ENCODE measurements at places on chromosomes 4 and X.

DNA sequence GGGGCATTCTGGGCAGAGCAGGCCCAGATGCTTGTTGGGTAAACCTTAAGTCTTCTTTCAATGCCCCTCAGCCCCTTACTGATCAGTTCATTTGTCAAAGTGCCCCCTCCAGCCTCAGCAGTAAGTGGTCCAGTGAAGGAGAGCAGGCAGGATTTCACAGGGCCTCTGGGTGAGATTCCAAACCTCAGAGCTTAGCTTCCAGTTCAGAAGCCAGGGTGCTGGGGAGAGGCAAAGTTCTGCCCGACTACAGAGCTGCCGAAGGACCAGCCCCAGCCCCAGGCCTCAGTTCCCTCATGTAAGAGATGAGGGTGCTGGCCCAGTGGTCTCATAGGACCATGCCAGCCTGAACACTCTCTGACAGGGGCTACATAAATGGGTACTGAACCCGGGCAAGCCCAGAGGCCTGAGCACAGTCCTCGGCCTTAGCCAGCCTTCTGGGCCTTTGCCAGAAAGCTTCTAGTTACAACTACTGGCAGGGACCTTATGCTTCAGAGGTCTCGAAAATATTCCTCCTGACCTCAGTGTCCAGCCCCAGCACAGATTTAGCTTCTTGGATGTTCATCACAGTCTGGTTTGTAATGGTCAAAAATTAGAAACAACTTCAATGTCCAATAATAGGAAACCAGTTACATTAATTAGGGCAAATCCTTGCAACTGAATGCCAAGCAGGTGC, 851 bp upstream of the RIPPLY1 start:
- DNase-seq, result no peak
- H3K4me1 ChIP-seq, result peaks cover 78% of the 10 kb centered on the region

DNA sequence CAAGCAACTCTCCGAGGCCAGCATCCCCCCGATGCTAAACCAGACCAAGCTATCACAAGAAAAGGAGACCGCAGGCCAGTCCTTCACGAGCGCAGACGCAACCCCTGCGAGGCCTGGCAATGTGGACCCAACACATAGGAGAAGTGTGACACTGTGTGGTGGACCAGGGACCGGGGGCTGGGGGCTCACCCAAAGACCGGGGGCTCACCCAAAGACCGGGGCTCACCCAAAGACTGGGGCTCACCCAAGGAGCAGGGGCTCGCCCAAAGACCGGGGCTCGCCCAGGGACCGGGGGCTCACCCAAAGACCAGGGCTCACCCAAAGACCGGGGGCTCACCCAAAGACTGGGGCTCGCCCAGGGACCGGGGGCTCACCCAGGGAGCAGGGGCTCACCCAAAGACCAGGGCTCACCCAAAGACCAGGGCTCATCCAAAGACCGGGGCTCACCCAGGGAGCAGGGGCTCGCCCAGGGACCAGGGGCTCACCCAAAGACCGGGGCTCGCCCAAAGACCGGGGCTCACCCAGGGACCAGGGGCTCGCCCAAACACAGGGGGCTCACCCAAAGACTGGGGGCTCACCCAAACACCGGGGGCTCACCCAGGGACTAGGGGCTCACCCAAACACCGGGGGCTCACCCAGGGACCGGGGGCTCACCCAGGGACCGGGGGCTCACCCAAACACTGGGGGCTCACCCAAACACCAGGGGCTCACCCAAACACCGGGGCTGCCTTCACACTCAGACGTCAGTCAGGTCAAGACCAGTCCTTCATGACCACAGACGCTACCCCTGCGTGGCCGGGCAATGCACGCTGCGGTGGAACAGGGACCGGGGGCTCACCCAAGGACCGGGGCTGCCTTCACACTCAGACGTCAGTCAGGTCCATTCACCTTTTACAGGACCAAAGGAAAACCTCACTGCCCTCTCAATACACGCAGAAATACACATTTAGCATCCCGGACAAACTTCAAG, 32.9 kb downstream of the PPP2R3B start:
- H3K4me1 ChIP-seq, result 0 out of 2 replicates have a peak, but pooled peaks cover 5% of the 10 kb centered on the region
- H3K27ac ChIP-seq, result no peak overlapping the region
- DNase-seq, result no peak
- no peak overlapping the region for H3K4me3 ChIP-seq
- H3K27me3 ChIP-seq, result no peaks in the 10 kb centered on the region

GRCh38 chr4:6781113-6781512, 1.4 kb upstream of the KIAA0232 start:
- H3K27ac ChIP-seq, result no peak overlapping the region
- no peaks in the 10 kb centered on the region for H3K36me3 ChIP-seq
- H3K4me1 ChIP-seq, result peaks cover 81% of the 10 kb centered on the region
- no peak overlapping the region for H3K4me3 ChIP-seq
- DNase-seq, result no peak

DNA sequence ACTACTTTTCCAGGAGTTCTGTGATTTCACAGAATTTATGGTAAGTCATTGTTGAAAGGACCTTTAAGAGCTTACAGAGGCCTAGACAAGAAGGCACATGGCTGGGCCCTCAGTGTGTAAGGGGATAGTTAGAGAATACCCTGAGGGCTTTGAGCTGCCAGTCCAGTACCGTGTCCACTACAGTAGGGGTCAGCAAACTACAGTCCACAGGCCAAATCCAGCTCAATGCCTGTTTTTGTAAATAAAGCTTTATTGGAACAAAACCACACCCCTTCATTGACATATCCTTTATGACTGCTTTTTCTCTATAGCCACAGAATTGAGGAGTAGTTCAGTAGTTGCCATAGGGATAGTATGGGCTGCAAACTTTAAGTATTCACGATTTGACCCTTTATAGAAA, 176.2 kb downstream of the MID1 start:
- no peaks in the 10 kb centered on the region for H3K4me1 ChIP-seq
- peak; percentile 2 for DNase-seq
- H3K27ac ChIP-seq, result no peak overlapping the region
- H3K27me3 ChIP-seq, result no peaks in the 10 kb centered on the region

GRCh38 chr4:84218031-84218430, 281.1 kb downstream of the NKX6-1 start:
- H3K27me3 ChIP-seq, result no peaks in the 10 kb centered on the region
- no peaks in the 10 kb centered on the region for H3K36me3 ChIP-seq
- H3K4me1 ChIP-seq, result no peaks in the 10 kb centered on the region
- no peak for DNase-seq
- H3K27ac ChIP-seq, result no peak overlapping the region

GRCh38 chr4:84279678-84280077, 219.4 kb downstream of the NKX6-1 start:
- no peak overlapping the region for H3K4me3 ChIP-seq
- H3K27me3 ChIP-seq, result no peaks in the 10 kb centered on the region
- no peaks in the 10 kb centered on the region for H3K36me3 ChIP-seq
- H3K4me1 ChIP-seq, result no peaks in the 10 kb centered on the region
- no peak for DNase-seq

DNA sequence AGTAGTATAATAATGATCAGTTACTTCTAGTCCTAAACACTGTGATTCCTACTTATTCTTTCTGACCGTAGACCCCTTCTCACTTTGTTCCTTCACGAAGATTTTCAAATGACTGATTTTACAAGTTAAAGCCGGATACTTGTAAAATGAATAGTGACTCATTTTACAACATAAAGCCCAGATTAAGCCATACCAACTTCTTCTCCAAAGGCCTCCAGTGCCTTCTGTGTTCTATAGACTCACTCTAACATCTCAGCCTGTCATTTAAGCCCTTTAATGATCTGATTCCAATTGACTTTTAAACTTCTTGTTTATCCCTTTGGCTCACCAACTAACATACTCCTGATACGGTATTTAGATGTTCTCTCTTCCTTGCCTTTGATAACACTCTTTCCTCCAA, 480.0 kb upstream of the HS3ST1 start:
- no peaks in the 10 kb centered on the region for H3K27me3 ChIP-seq
- H3K36me3 ChIP-seq, result no peaks in the 10 kb centered on the region
- no peaks in the 10 kb centered on the region for H3K4me1 ChIP-seq

GRCh38 chr4:7746351-7747061, 193.2 kb downstream of the AFAP1 start:
- H3K36me3 ChIP-seq, result no peaks in the 10 kb centered on the region
- no peak overlapping the region for H3K27ac ChIP-seq
- H3K27me3 ChIP-seq, result no peaks in the 10 kb centered on the region
- no peak for DNase-seq
- peaks cover 47% of the 10 kb centered on the region for H3K4me1 ChIP-seq
- no peak overlapping the region for H3K4me3 ChIP-seq

DNA sequence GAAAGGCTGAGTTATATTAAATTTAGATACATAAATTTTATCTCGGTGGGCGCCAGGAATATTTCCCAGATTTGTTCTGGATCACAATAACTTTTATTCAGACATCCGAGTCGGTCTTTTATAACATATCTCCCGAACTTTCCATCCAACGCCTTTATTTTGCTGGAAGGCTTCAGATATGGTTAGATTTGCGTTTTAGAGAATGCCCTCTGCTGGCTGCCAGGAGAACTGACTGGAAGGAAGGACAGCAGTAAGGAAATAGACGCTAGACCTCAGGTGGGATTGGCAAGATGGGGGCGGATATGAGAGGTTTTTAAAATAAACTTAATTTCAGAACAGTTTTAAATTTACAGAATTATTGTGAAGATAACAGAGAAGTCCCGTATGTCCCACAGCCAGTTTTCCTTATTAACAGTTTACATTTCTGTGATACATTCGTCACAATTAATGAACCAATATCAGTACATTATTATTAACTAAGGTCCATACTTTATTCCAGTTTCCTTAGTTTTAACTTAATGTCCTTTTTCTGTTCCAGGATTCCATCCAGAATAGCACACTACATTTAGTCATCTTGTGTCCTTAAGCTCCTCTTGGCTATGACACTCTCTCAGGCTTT, 4.6 kb upstream of the KANTR start:
- no peaks in the 10 kb centered on the region for H3K4me1 ChIP-seq
- no peak for DNase-seq
- H3K4me3 ChIP-seq, result no peak overlapping the region
- 0 out of 3 replicates have a peak, but pooled peaks cover 4% of the 10 kb centered on the region for H3K36me3 ChIP-seq
- no peaks in the 10 kb centered on the region for H3K27me3 ChIP-seq
- no peak overlapping the region for H3K27ac ChIP-seq

DNA sequence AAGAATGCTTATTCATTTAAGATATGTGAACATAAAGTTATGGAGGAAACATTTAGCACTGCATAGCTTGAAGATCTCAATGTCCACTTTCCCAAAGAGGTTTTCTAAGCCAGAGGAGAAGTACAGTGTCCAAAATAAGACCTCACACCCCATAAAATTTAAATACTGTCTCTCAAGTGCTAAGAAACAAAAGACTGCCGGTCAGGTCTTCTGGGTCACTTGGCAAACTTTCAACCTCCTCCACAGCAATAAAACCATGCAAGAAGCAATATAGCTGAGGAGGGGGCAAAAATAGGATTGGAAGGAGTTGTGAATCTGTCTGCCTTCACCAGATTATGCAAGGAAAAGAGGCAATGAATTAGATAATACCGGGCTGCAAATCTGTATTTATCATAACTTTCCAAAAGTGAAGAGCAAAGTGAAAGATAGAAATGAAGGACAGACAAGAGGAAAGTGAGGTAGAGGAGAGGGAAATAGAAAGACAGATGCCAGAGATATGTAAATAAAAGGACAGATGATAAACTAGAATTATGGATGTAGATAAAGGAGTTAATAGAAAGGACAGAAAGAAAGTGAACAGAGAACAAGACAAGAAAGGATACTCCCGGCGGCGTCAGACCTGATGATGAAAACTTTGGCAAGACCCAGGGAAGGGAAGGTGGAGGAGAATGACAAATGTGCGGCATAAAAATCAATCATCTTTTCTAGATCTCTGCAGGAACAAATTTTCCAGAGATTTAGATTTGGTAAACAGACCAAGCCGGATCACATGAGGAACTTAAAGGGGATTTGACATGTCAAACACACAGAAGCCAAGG, 152.7 kb upstream of the FAM241A start:
- no peak overlapping the region for H3K4me3 ChIP-seq
- H3K27ac ChIP-seq, result no peak overlapping the region
- no peaks in the 10 kb centered on the region for H3K27me3 ChIP-seq
- DNase-seq, result no peak
- no peaks in the 10 kb centered on the region for H3K36me3 ChIP-seq

GRCh38 chr4:39714166-39714565, 16.2 kb downstream of the UBE2K start:
- H3K27me3 ChIP-seq, result no peaks in the 10 kb centered on the region
- peaks cover 23% of the 10 kb centered on the region for H3K4me1 ChIP-seq
- H3K27ac ChIP-seq, result no peak overlapping the region
- H3K4me3 ChIP-seq, result no peak overlapping the region
- DNase-seq, result no peak

GRCh38 chr4:12562021-12562420, 922.1 kb downstream of the RAB28 start:
- no peak overlapping the region for H3K4me3 ChIP-seq

GRCh38 chr4:8738471-8738931, 133.1 kb downstream of the HMX1 start:
- no peaks in the 10 kb centered on the region for H3K36me3 ChIP-seq
- H3K4me3 ChIP-seq, result no peak overlapping the region
- no peaks in the 10 kb centered on the region for H3K4me1 ChIP-seq

- H3K27me3 ChIP-seq, result no peaks in the 10 kb centered on the region
- no peaks in the 10 kb centered on the region for H3K4me1 ChIP-seq
- H3K4me3 ChIP-seq, result no peak overlapping the region
- DNase-seq, result no peak
- H3K27ac ChIP-seq, result no peak overlapping the region
These were observed 59.7 kb downstream of the HADH start for GRCh38 chr4:108049406-108049805.

DNA sequence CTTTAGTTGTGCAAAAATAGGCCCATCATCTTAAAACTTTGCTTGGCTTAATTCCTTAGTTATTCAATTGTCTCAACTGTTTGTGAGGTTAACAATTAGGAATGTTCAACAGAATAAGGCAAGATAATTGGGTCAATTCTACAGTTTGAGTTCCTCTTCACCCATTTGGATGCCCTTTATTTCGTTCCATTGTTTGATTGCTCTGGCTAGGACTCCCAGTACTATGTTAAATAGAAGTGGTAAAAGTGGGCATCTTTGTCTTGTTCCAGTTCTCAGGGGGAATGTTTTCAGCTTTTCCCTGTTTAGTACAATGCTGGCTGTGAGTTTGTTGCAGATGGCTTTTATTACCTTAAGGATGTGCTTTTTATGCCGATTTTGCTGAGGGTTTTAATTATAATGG, 761.5 kb upstream of the GRIA3 start:
- no peaks in the 10 kb centered on the region for H3K4me1 ChIP-seq
- DNase-seq, result no peak
- H3K36me3 ChIP-seq, result no peaks in the 10 kb centered on the region
- no peak overlapping the region for H3K4me3 ChIP-seq
- no peak overlapping the region for H3K27ac ChIP-seq

GRCh38 chr4:147461161-147461560, 19.7 kb upstream of the EDNRA start:
- no peaks in the 10 kb centered on the region for H3K4me1 ChIP-seq
- no peak for DNase-seq
- no peak overlapping the region for H3K4me3 ChIP-seq
- no peaks in the 10 kb centered on the region for H3K36me3 ChIP-seq

DNA sequence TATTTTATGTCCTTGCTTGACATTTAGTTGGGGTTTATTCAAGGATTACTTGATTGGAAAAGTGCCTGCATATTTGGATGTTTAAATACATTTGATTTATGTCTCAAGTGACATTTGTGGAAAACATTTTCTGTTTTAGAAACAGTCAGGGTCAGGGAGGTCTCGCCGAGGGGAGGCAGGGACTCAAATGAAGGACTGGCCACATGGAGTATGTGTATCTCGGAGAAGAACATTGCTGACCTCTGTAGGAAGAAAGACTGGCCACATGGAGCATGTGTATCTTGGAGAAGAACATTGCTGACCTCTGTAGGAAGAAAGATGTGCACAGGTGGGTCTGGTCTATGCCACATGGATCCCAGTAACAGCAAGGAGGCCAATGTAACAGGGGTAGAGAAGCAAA, 233.6 kb downstream of the TRIML1 start:
- no peaks in the 10 kb centered on the region for H3K4me1 ChIP-seq
- H3K27ac ChIP-seq, result no peak overlapping the region
- peaks cover 3% of the 10 kb centered on the region for H3K27me3 ChIP-seq
- H3K4me3 ChIP-seq, result no peak overlapping the region

GRCh38 chr4:25953740-25954139, 39.7 kb downstream of the SMIM20 start:
- H3K36me3 ChIP-seq, result no peaks in the 10 kb centered on the region
- no peaks in the 10 kb centered on the region for H3K27me3 ChIP-seq
